ENCODE measurements at places on chromosomes 5 and 9. TPM values are rescaled to one million over a fixed set of nuclear protein-coding genes. Genes with fewer than 3 reads are reported as not detected.

GRCh38 chr5:112491257-112491656 is 72.2 kb upstream of the EPB41L4A start:
- DNase-seq, result no peak

The SLC4A9 gene
- not detected for total RNA-seq

DNA sequence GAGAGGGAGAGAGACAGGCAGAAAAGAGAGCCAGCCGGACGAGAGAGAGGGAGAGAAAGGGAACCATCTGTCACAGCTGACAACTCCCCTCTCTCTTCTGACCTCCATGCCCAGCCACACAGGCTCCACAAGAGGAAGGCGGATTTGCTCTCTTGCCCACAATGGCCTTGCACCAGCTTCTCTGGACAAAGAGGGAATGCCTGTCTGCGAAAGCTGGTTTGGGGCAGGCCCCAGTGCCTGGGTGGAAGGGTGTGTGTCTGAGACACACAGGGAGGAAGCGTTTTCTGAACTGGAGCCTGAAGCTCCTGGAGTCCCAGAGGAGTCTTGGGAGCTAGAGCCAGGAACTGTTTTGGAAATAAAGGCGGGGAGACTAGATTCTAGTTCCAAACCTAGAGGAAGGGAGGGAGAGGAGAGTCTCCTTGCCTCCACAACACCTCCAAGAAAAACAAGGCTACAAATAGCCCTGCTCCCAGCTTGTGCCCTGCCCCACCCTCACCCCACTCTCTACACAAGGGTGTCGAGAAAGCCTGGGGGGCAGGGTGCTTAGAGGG is 12.5 kb downstream of the C1QTNF2 start:
- DNase-seq, result no peak

GRCh38 chr9:113446323-113446740 is 17.2 kb upstream of the RGS3 start:
- DNase-seq, result no peak

The DMRT3 gene
- not detected for total RNA-seq

- no peak for DNase-seq
These were observed 487.7 kb downstream of the MAT2B start for GRCh38 chr5:163993126-163993525.

DNA sequence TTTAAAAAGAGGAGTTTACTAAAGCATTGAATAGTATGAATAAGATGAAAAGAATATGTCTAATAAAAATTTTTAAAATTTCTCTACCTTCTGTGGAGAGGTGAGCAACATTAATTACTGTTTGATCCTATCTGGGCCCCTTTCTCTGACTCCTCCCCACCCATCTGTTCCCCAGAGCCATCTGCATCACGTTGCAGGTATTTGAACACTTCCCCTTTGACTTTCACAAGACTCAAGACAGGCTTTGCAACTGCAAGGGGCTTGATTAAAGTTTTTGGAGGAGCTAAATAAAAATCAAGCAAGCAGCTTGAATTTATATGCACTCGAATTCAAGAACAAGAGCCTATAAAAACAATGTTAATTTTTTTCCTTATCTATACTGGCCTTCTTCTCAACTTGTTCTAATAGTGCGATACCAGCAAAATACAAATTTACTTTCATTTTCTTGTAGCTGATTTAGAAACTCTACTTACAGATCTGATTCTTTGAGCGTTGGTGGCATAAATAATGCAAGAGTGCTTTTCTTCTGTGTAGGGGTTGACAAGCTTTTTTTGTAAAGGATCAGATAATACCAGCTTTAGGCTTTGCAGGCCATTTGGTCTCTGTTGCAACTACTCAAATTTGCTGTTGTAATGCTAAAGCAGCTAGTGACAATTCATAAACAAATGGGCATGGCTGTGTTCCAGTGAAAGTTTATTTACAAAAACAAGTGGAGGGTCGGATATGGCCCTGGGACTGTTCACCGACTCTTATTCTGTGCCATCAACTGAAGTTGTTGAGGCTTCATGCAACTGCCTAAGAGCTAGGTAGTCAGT is 21.2 kb downstream of the TXNDC8 start:
- DNase-seq, result no peak

The RNF208 gene
- total RNA-seq, result 0.49 TPM

Data from CD8-positive, alpha-beta T cell (primary cell).